ENCODE measurements at places on chromosomes 3 and 15. TPM values are rescaled to one million over a fixed set of nuclear protein-coding genes. Genes with fewer than 3 reads are reported as not detected.

- no peak for DNase-seq
These were observed 529.0 kb upstream of the NECTIN3 start for GRCh38 chr3:110542552-110543150.

PP2D1 gene
- total RNA-seq = not detected

SEC22A gene
- 6.5 TPM for total RNA-seq

DNA sequence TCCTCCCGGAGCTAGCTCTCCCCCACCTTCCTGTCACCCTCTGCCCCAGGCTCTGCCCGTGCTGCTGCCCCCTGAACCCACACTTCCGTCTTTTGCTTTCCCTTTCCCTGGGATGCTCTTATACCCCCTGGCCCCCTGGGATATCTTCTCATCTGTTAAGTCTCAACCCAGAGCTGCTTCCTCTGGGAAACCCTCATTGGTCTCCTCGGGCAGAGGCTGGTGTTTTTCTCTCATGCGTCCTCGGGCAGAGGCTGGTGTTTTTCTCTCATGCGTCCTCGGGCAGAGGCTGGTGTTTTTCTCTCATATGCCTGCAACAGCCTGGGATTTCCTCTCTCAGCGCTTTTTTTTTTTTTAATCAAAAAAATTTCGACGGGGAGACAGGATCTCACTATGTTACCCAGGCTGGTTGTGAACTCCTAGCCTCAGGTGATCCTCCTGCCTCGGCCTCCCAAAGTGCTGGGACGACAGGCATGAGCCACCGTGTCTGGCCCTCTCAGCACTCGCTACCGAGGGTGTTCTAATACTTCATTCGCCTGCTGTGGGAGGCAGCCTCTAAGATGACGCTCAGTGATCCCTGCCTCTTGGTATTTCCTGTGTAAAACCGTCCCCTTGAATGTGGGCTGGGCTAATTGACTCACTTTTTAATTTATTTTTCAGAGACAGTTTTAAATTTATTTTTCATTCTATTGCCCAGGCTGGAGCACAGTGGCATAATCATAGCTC lies 62.7 kb upstream of the TFRC start:
- DNase-seq = no peak

FANCD2 gene
- 2.0 TPM for total RNA-seq

CHRNA3 gene
- total RNA-seq = 0.13 TPM

GRCh38 chr15:42137461-42138261 lies 18.8 kb downstream of the PLA2G4F start:
- DNase-seq = no peak

GADL1 gene
- total RNA-seq = not detected
